ENCODE measurements at places on chromosomes 6 and 20.
A peak's percentile ranks its signal among the peaks of the same experiment; 100 is the strongest.

DNA sequence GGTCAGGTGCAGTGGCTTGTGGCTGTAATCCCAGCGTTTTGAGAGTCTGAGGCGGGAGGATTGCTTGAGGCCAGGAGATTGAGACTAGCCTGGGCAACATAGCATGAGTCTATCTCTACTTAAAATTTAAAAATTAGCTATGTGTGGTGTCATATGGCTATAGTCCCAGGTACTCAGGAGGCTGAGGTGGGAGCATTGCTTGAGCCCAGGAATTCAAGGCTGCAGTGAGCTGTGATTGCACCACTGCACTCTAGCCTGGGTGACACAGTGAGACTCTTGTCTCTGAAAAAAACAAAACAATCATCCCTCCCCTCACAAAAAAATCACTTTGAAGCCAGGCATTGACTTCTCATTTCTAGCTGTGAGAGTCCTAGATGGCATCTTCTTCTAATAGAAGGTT is 32.1 kb downstream of the AIG1 start:
- no peak for DNase-seq

- peak; percentile 61 for DNase-seq
Observed at GRCh38 chr6:155418017-155418761, 37.5 kb downstream of the NOX3 start.

DNA sequence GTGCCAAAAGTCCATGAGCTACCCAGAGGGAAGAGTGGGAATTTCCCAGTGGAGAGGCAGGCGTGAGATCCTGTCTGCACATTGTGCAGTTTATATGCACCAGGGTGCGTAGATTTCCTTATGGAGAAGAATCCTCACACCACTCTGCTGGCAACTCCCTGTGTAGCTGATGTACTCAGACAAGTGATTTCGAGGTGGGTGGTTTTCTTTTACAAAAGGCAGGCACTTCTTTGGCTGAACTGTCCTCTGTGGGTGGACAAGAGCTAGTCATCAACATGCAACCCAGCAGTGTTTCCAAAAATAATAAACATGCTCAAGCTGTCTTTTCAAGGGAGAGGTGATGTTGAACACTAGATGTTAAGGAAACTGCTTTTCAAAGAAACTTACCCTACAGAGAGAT is 121.7 kb upstream of the NXT1 start:
- peak; percentile 77 for DNase-seq

- DNase-seq = no peak
Observed at GRCh38 chr20:52402950-52403349, 211.4 kb upstream of the ZFP64 start.
